Stomach (tissue), 19 donors: ENCODE measurements at places on chromosomes 2 and 18. TPM values are rescaled to one million over a fixed set of nuclear protein-coding genes. Genes with fewer than 3 reads are reported as not detected.

Gene GPR39
- total RNA-seq: 13.8 TPM

Gene RSAD2
- total RNA-seq: not detected

DNA sequence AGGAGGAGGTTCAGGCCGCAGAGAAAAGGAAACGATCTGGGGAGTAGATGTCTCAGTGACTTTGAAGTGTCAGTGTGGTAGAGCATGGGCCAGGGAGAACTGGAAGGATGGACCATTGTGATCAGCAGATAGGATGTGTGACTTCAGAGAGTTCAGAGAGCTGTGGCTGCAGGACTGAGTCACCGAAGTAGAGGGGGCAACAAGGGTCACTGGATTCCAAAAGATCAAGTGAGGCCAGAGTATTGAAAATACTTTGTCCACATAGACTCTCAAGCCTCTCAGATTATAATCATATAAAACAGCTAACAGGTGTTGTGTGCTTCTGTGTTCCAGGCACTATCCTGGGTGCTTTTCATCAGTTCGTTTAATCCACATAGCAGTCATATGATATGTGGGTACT is 99.4 kb downstream of the CRIM1 start:
- H3K36me3 ChIP-seq: no peaks in the 10 kb centered on the region
- H3K27me3 ChIP-seq: no peaks in the 10 kb centered on the region
- H3K27ac ChIP-seq: no peak overlapping the region
- no peak overlapping the region for H3K4me3 ChIP-seq

DNA sequence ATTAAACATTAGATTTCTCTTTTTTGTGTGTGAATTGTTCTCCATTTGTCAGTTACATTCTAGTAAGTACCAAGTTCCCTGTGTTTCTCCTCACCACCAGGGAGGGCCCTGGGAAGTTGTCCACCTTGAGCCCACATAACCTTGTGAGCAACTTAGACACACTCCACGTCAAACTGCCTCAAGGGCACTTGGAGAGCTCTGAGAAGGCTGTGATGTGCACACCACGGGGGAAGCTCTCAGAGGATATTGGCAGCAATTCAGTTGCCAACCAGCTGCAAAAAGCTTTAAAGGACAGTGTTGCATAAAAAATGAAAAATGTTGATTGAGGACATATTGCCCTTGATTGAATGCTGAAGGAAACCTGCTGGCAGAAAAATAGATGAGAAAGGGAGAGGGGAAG is 743.6 kb downstream of the RNF144A start:
- H3K36me3 ChIP-seq: no peaks in the 10 kb centered on the region
- no peak overlapping the region for H3K27ac ChIP-seq
- no peak for DNase-seq
- H3K27me3 ChIP-seq: no peaks in the 10 kb centered on the region

- H3K4me3 ChIP-seq: no peak overlapping the region
- DNase-seq: no peak
- no peak overlapping the region for H3K27ac ChIP-seq
These were observed 204.9 kb downstream of the FAM210A start for GRCh38 chr18:13521418-13521817.

- no peak overlapping the region for H3K4me3 ChIP-seq
- no peaks in the 10 kb centered on the region for H3K27me3 ChIP-seq
- H3K27ac ChIP-seq: no peak overlapping the region
- H3K4me1 ChIP-seq: no peaks in the 10 kb centered on the region
These were observed 1132.1 kb upstream of the ZEB2 start for GRCh38 chr2:145652036-145652435.

- no peak overlapping the region for H3K4me3 ChIP-seq
- peaks cover 15% of the 10 kb centered on the region for H3K27me3 ChIP-seq
- DNase-seq: no peak
- no peaks in the 10 kb centered on the region for H3K36me3 ChIP-seq
- H3K4me1 ChIP-seq: no peaks in the 10 kb centered on the region
- no peak overlapping the region for H3K27ac ChIP-seq
These were observed 1.5 kb upstream of the RESP18 start for GRCh38 chr2:219334076-219334475.
